SHP77 treated with DMSO at 0.1 percent for 48 hours (cell line): ENCODE measurements at places on chromosomes 2 and 18.

- DNase-seq = no peak
Observed at GRCh38 chr2:69007169-69007568, 5.8 kb upstream of the ANTXR1 start.

DNA sequence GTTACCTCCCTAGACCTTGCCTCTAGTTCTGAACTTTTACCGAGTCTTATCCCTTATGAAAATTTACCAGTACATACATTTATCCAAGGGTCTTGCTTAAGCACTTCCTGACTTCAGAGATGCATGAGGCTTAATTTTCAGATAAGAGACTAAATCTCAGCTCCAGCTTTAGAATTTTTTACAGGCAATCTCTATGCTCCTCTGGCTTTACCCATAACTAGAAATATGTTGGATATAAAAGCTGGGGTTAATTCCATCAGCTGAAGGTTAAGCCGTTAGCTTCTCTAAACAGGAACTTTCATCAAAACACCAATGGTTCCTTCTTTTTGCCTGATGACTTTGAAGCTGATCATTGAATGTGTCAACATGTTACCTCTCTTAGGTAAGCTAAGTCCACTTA is 205.1 kb downstream of the GCA start:
- no peak for DNase-seq

DNA sequence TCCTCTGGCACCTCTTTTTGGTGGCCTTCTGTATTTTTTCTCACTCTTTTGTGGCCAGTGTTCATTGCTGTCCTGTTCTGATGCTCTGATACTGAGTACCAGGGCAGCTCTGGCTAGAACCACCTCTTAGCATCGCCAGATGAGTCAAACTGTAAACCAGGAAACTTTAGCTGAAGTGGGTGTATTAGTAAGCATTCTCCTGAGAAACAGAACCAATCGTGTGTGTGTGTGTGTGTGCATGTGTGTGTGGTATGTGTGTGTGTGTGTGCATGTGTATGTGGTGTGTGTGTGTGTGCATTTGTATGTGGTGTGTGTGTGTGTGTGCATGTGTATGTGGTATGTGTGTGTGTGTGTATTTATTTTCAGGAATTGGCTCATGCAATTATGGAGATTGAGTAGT is 166.3 kb upstream of the SKOR2 start:
- DNase-seq = no peak

DNA sequence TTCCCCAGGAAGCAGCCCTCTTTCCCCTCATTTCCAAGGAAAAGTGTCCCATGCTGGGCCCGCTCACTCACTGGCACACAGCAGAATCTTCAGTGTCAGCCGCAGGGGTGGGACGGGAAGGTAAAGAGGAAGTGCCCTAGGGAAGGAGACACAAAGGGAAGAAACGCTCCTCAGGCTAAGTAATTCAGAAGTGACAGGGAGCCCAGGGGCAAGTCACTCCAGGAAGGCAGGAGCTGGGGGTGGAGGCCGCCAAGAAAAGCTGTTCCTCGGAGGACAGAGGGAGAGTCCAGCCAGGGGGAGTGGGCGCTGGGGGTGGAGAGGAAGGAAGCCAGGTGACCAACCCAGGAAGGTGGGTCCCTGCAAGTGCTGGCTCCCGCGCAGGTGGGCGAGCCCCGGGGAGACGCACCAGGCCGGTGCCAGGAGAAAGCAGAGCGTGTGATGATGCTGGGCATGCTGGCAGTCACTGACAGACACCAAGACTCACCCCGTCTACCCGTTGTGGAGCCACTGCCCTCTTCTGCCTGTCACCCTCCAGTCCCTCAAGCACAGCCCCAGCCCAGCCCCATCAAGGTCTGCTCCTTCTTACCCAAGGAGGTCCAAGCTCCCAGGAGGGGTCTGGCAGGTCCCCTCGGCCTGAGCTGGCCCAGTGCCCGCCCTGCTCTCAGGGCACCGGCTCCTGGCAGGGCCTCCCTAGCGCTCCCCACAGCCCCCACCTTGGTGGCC is 21.7 kb downstream of the HDAC4 start:
- DNase-seq = no peak

DNA sequence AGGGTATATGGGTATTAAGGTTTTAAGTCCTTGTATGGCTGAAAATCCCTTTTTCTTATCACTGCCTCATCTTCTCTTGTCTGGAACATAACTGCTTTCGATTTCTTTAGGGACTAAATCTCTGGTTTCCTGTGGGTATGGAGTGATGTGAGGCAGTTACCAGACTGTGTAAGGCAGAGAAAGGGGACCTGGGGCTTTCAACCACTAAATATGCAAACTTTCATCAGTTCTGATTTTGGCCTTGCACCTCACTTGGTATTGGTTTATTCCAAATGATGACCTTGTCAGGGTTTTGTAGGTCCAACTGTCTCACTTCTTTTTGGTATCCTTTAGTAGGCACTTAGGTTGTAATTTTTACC is 9.3 kb downstream of the MAP4K4 start:
- no peak for DNase-seq

GRCh38 chr2:216408426-216409290 is 3.6 kb upstream of the SMARCAL1 start:
- no peak for DNase-seq

DNA sequence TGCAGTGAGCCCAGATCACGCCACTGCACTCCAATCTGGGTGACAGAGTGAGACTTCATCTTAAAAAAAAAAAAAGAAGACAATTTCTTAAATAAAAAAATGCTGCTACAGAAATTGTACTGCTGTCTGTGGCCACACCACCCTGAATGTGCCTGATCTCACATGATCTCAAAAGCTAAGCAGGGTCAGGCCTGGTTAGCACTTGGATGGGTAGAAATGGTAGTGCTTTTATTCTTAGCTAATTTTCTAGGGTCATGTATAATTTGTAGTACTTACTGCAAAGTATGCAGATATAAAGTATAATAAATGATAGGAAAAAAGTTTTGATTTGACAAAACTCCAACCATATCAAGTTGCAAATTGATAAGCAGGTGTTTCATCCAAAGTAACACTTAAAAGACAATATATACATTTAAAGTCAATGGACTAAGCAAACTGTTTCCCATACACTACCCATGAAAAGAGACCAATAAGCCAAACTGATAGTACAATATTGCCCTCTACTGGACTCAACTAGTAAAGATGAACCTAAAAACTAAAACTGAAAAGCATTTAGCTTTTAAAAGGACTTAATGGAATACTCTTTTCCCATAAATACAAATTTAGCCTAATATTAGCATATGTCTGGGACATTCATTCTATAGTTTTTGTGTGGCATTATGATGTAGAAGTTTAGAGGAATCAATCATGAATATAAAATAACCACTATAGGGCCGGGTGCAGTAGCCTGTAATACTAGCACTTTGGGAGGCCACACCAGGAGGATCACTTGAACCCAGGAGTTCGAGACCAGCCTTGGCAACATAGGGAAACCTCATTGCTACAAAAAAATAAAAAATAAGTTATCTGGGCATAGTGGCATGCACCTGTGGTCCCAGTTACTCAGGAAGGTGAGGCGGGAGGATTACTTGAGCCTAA is 18.6 kb upstream of the PEX13 start:
- peak; percentile 69 for DNase-seq

DNA sequence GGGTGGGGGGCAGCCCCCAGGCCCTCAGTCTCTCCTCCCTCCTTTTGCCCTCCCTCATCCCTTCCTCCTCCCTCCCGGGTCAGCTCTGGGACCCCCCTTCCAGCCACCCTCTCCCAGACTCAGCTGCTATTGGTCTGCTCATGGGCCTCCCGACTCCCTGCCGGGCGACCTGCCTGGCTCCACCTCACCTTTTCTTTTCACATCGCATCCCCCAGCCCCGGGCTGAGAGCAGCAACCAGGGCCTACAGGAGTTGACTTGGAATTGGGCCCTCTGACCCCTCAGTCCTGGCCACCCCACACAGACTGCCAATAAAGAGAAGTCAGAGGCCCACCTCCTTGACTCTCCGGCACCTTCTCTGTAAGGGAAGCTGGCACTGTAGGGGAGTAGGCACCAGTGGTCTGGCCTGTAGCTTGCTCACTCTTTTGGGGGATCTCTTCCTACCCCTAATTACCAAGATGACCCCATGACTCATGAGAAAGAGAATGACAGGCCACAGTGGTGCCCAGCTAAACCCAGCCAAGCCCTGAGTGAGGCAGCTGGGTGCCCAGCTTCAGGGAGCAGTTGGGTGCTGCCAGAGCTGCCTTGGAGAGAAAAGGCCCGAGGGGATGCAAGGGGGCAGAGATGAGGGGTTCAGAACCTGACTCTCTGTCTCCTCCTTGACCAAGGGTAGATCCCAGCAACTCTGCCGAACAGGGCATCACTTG is 2.0 kb upstream of the ECEL1 start:
- no peak for DNase-seq

GRCh38 chr2:198756166-198756565 is 701.6 kb downstream of the SATB2 start:
- no peak for DNase-seq

GRCh38 chr2:135773319-135773718 is 31.7 kb downstream of the UBXN4 start:
- DNase-seq = no peak

DNA sequence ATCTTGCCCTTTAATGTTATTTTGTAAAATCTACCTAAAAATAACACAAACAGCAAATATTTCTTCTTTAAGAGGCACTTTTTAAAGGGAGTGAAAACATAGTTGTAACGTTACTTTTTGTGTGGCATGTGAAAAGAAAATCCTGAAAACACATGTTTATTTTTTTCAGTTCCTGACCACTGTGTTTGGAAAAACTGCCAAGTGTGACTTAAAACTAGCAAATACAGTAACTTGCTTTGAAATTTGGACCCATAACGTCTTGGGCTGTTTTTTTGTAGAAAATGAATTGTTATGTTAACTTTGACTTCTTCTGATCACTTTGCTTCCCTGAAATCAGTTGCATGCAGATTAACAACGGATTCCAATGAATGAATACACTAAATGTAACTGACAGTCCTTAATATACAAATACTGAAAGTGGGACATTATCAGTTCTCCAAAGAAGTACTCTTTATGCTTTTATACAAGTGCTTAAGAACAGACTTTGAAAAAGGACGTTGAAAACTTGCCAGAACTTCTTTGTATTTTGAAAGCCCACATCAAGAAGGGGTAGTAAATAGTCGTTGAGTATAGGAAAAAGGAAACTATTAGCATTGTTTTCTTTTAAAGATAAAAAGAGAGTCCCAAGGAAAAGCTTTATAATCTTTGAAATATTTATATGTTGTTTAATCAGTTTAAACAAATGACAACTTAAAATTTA is 96.1 kb upstream of the ZEB2 start:
- DNase-seq = no peak

DNA sequence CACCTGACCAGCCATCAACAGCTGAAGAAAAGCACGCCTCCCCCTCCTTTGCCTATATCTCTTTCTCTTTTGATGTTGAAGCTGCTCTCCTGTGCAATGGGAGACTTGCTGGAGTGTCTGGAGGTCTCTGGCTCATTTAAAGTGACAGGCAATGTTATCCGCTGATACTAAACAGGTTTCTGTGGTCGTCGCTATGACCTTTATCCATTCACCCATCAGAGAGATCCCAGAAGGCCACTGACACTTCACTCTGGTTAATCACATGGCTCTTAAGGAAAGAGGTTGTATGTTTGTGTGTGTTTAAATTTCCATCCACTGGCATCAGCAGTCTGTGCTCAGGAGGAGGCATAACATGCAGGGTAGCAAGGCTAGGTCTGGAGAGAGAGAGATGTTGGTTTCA is 277.3 kb downstream of the MTX2 start:
- DNase-seq = no peak

GRCh38 chr2:57862153-57862552 is 184.5 kb upstream of the VRK2 start:
- no peak for DNase-seq

GRCh38 chr18:47772374-47773248 is 157.8 kb downstream of the SMAD2 start:
- DNase-seq = no peak

GRCh38 chr2:85958731-85959130 is 69.9 kb upstream of the ST3GAL5 start:
- DNase-seq = no peak

DNA sequence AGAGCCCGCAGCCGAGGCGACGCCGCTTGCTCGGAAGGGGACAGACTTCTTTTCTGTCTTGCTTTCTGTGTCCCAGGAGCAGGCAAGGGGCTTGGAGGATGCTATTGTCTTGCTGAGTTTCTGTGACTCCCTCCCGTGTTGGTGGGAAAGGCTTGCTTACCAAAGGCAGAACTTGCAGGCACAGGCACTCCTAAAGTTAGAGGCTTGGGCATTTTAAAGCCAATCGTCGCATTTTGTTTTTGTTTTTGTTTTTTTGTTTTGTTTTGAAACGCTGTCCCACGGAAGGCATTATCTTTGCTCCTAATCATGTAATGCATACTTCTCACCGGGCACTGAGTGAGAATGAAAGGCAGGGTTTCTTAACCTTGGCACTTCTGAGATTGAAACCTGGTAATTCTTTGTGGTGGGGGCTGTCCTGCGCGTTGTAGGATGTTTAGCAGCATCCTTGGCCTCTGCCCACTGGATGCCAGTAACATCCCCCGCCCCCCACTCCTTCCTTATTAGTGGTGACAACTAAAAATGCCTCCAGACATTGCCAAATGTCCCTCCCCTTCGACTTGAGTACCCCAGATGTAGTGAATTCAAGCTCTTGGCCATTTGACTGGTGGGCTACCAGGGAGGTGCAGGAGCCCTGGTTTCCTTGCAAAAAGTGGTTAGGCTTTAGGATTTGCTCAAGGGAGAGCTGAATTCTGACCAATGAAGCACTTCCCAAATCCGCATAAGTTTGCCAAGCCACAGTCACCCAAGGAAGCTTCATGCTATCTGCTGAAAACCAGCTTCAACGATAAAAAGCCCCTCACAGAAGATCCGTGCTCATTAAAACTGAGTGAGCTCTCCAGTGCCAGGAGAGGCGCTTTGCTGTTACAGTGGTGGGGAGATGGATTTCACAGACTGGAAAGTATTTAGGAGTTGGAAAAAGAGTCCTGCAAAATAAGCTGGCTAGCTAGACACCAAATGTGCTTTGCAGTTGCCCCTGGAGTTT is 1.2 kb downstream of the ANTXR1 start:
- DNase-seq = peak; percentile 6

GRCh38 chr2:136997557-136997956 is 232.2 kb downstream of the THSD7B start:
- DNase-seq = no peak

- no peak for DNase-seq
Observed at GRCh38 chr2:148888003-148888501, 13.0 kb downstream of the KIF5C start.

- DNase-seq = no peak
Observed at GRCh38 chr2:8394131-8394530, 287.7 kb upstream of the ID2 start.

GRCh38 chr2:61786876-61787275 is 67.0 kb downstream of the FAM161A start:
- no peak for DNase-seq

- DNase-seq = no peak
Observed at GRCh38 chr18:3789525-3789924, 339.6 kb downstream of the TGIF1 start.

- DNase-seq = no peak
Observed at GRCh38 chr18:63071701-63072141, 247.8 kb downstream of the BCL2 start.
